Stimulated activated CD8-positive, alpha-beta memory T cell treated with anti-CD3 and anti-CD28 coated beads, Interleukin-4, amount 100 ng/mL, for 1 hour (primary cell): ENCODE measurements at places on chromosomes 6 and 20.

- no peak for DNase-seq
Measured at GRCh38 chr20:14992153-14992552, 654.7 kb upstream of the FLRT3 start.

- no peak for DNase-seq
Measured at GRCh38 chr6:66556936-66557335, 849.9 kb upstream of the EYS start.

- no peak for DNase-seq
Measured at GRCh38 chr6:14036911-14037310, 80.7 kb upstream of the CD83 start.

DNA sequence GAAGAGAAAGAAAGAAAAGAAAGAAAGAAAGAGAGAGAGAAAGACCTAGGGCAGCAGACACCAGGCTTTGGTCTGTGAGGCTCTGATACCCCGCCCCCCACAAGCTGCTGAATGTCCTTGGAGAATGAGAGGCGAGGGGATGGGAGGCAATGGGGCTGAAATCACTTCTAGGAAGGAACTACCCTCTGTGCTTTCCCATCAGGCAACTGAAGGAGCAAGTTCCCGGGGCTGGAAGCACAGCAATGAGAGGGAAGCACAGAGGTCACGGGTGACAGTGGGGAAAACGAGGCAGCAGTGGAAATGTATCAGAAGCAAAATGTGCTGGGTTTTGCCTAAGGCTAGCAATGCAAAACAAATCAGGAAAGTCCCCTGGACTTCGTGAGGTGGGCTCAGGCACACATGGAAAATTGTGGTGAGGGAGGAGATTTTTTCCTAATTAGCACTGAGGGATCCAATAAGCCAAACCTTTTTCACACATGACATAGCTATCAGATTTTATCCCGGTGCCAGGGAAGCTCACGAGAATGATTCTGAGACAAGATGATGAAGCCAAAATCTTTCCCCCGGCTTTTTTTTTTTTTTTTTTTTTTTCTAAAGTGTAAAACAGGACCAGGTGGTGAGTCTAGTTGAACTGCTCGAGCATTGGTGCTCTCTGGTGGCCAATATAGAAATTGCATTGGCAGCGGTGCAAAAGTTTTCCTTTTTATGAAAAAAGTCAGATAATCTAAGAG is 16.8 kb upstream of the ARFGEF2 start:
- peak; percentile 25 for DNase-seq

DNA sequence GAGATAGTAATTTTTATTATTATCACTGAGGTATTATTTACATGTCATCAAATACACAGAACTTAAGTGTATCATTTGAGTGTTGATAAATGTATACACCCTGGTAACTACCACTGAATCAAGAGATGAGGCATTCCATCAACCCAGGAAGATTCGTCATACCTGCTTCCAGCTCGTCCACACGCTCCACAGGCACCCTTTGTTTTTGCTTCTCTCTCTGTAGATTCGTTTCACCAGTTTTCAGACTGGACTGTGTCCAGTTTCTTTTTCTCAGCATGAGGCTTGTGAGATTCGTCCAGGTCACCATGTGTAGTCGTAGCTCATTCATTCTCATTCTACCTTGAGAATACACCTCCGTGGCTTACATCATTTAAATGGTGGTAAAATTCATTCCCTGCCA is 64.5 kb downstream of the BFSP1 start:
- DNase-seq = no peak

DNA sequence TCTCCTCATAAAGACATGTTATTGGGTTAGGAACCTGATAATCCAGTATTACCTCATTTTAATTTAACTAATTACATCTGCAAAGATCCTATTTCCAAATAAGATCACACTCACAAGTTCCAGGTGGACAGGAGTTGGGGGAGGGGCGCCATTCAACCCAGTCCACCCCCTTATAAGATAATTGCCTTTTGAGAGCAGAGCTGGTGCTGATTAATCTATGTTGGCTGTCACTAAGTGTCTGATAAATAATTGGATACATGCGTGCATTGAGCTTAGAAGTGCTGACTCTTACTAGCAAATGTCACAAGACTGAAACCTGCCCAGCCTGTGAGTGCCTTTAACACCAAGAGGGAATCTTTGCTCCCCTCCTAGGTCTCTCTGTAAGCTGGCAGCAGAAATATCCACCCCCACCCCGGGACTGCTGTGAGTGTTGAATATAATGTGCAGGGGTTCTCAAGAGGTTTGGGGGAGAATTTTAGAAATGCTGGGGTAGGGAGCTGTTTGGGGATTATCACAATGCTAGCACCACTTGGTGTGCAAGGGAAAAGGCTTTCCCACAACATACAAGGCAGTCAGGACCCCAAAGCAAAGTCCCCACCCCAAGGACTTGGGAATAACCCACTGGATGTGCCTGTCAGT is 87.5 kb downstream of the ANKRD60 start:
- no peak for DNase-seq

DNA sequence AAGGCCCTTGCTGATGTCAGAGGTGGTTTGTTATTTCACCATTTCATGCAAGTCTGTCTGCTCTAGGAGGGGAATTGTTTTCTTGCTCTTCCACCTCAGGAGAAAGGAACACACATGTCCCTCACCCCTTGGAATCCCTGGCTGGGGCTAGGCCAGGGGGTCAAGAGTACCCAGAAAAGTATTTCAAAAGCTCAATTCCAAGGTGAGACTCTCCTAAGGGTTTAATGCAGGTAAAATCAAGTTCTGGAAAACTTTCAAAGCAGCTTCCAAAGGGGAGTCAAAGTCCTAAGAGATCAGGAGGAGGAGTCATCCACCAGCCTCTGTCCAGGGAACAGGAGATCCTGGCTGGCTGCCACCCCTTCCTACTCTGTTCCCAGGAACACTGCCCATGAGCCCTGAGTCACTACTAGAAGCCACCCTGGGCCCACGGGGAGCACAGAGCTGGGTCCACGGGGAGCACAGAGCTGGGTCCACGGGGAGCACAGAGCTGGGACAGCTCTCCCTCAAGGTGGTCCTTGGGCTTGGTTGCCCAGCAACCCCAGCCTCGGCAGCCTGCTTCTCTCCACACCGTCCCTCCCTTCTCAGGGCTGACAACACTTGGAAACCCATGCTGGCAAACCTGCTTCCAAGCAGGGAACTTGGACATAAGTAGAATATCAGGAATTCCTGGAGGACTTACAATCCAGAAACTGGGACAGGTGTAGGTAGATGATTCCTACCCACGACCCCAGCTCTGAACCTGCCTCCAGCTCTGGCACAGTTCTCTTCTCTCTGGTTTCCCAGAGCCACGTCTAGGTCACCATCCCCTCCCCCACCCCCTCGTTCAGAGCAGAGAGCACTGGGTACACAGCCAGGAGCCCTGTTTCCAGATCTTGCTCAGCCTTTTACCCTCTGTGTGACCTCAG is 35.3 kb upstream of the CDKN1A start:
- no peak for DNase-seq

DNA sequence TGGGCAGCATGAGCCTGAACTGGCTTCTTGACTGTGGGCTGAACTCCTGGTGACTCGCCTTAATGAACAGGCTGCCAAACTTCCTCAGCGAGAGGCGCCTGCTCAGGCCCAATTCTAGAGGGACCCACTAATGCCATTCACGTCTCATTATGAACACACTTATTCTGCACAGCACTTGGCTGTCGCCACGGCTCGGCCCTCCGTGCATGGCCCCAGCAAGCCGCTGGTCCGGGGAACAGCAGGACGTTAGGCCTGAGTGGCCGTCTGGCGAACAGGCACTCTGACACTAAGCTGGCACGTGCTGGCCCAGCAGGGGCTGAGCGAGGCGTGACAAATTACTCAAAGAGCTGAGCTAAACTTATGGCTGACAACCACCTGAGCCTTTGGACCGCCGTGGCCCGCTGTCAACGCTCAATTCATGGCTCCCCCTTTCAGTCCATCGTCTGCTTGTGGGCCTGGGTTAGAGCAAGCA is 45.9 kb downstream of the INSM1 start:
- no peak for DNase-seq

- no peak for DNase-seq
Measured at GRCh38 chr20:44435630-44436335, 39.9 kb upstream of the TTPAL start.

DNA sequence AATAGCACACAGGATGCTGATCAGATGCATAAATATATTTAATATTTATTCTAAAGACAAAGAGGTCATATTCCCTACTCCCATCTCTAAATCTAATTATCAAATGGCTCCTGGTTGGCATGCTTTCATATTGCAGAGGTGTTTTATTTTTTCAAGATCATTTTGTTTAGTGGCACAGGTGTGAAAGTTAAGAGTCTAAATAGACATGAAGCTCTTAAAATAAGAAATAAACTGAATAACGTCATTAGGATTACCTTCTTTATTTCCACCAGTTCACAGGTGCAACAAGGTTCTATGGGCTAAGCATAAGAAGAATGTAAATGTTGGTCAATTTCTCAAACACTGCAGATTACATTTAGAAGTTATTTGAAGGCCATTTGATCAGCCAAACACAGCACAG is 7.1 kb upstream of the CYP24A1 start:
- DNase-seq = no peak

DNA sequence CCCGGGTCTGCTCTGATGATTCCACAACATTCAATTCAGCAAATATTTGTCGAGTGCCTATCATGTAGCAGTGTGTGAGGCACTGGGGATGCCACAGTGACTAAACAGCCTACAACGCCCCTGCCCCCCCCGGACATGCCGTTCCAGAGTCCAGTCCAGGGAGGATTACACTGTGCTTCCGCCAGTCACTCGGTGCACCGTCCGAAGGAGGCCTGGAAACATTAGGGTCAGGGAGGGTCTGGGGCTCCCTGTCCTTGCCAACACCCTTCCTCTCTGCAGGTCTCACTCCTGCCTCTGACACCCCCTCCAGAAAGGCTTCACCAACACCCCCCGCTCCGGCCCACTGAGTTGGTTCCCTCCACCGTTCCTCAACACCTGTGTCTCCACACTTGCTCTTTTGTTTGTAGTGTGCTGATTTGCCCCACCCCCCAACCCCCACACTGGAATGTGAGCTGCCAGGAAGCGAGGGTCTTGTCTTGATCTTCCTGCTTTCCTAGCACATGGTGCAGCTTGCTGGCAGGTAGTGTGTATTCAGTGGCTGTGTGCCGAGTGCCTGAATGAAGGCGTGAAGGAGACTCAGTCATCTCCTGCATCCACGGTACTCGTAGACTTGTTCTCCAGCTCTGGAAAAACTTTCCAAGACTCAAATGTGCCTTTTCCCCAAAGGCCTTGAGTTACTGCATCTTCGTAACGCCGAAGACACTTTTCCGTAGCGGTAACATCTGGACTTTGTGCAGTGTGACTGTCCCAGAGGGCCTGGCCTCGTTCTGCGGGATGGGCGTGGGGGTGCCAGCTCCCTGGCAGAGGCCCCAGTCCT is 150.4 kb downstream of the ZDHHC14 start:
- no peak for DNase-seq

GRCh38 chr6:158142789-158143188 is 25.3 kb downstream of the SERAC1 start:
- DNase-seq = no peak

- DNase-seq = no peak
Measured at GRCh38 chr6:159169557-159170332, 545 bp downstream of the FNDC1 start.

GRCh38 chr6:94349227-94349626 is 929.9 kb upstream of the EPHA7 start:
- DNase-seq = no peak

- no peak for DNase-seq
Measured at GRCh38 chr20:49986049-49986448, 3.3 kb downstream of the SNAI1 start.

DNA sequence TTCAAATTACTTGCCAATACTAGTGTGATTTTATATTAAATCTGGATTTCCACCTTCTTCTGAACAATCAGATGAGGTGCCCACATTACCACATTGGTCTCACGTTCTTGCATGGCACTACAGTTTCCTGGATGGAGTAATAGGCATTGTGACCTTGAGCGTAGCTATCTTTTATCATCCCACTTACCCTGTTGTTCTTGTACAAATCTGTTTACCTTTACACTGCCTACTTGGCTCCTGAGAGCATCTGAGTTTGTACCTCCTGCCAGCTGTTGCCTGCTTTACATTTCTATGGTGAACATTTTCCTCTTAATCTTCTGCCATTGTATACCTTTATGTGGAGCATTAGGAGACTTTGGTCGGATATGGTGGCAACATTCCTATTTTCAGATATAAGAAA is 90.7 kb downstream of the AKAP7 start:
- no peak for DNase-seq

GRCh38 chr20:64156136-64156885 is 7.9 kb upstream of the MYT1 start:
- DNase-seq = no peak

GRCh38 chr6:25181923-25182322 is 97.3 kb upstream of the CARMIL1 start:
- no peak for DNase-seq

DNA sequence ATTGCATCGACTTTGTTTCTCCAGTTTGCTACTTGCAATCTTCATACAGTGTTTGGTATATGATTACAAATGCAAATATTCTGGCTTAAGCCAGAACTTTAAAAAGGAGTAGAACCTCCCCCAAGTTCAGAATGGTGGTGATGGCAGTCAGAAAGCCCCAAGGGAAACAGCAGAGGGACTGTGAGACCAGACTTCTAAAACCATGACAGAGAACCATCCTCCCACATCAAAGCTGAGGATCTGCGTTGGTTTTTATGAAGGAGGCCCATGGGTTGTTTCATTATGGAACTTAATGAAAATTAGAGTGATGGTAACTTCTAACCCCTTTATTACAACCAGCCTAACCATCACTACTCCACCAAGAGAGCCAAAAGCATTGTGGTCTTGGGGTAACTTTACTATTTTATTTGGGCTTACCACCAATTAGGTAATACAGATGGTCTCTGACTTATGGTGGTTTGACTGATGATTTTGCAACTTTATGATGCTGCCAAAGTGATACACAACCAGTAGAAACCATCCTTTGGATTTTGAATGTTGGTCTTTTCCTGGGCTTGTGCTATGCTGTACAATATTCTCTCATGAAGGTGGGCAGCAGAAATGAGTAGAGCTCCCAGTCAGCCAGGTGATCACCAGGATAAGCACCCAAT is 10.9 kb upstream of the MRS2 start:
- DNase-seq = no peak

DNA sequence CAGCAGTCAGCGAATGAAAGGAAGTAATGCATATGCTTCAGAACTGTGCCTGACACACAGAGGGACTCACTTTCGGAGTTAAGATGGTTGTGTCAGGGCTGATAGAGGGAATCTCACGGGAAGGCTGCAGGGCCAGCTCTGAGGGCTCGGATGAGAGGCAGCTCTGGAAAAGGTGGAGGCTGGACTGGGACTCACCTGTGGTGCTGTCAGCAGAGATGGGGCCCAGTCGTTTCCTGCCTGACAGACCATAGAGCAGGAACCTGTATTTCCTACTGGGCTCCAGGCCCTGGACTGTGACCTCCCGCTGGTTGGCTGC is 9.3 kb downstream of the CYP21A2 start:
- no peak for DNase-seq

GRCh38 chr20:40961686-40962640 is 66.7 kb upstream of the TOP1 start:
- no peak for DNase-seq
